ENCODE measurements at places on chromosomes 7 and 10.
A peak's percentile ranks its signal among the peaks of the same experiment; 100 is the strongest.

DNA sequence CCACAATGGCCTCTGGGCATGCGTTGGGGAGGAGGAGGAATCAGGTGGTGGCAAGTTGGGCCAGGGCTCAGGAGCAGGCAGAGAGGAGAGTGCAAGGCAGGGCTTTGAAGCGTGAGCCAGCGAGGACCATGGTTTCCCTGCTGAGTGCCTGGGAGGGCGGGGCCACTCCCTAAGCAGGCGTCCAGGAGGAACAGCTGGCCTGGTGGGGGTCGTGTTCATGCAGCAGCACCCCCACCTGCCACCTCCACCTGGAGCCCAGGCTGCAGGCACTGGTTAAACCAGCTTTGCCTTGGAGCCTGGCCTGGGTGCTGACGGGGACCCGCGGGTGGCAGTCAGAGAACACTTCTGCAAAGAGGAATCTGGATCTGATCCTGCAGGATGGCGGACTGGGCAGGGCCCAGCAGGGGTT is 24.2 kb upstream of the AQP1 start:
- DNase-seq = no peak

DNA sequence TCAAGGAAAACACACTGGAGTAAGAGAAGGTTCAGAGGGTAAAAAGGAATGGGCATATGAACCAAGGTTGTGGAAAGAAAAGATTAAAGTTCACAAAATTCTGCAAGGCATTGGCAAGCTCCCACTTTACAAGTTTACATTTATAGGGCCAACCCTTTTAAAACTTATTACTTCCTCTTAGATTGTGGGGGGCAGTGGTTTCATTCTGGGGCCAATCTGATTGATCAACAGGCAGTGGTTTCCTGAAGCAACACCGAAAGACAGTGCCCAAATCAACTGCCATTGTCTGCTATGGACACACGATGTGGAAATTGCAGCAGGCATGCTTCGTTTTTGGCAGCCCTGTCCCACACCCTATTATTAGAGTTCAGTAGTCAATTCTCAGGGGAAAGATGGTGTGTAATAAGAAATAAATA is 154.0 kb downstream of the SGMS1 start:
- no peak for DNase-seq

- DNase-seq = no peak
These were observed 56.0 kb downstream of the NDUFB2 start for GRCh38 chr7:140752533-140752932.

GRCh38 chr10:80200259-80200658 is 5.1 kb downstream of the ANXA11 start:
- DNase-seq = no peak

GRCh38 chr7:67450171-67450570 is 453.5 kb downstream of the TYW1 start:
- DNase-seq = no peak

- no peak for DNase-seq
These were observed 247.3 kb upstream of the LYZL1 start for GRCh38 chr10:29041616-29042015.

- no peak for DNase-seq
These were observed 4.6 kb downstream of the ASB4 start for GRCh38 chr7:95490231-95490762.

DNA sequence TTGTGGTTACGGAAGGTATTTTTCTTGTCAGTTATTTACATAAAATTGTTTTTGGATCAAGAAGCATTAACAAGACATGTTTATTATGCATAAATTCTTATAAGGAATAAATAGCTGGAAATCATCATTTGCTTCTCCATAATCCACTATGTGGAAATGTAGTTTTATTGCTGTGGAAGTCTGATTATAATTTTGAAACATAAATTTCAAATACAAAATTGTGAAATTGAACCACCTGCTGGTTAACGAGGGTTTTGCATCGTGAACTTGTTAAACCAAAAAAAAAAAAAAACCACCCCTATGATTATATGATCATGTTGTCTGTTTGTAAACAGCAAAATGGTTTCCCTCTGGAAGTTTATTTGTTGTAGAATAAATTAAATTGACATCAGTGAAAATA is 25.9 kb downstream of the ABRAXAS2 start:
- no peak for DNase-seq

DNA sequence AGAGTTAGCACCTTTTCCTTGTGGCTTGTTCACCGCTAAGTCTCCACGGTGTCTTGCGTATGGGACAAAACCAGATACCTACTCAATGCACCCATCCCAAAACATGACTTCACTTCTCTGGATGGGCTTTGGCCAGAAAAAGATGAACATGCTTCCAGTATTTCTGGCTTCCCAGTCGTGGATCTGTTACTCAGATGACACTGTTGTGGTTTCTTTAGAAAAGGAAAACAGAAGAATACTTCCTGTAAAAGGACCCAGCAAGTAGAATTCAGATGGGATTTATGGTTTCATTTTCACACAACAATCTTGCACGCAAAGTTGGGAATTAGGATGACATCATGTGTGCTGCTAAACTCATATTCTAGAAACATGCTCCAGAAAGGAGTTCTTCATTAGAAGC is 216.7 kb downstream of the ADAM12 start:
- DNase-seq = no peak

- no peak for DNase-seq
These were observed 163.3 kb downstream of the GRID1 start for GRCh38 chr10:86203162-86203905.

DNA sequence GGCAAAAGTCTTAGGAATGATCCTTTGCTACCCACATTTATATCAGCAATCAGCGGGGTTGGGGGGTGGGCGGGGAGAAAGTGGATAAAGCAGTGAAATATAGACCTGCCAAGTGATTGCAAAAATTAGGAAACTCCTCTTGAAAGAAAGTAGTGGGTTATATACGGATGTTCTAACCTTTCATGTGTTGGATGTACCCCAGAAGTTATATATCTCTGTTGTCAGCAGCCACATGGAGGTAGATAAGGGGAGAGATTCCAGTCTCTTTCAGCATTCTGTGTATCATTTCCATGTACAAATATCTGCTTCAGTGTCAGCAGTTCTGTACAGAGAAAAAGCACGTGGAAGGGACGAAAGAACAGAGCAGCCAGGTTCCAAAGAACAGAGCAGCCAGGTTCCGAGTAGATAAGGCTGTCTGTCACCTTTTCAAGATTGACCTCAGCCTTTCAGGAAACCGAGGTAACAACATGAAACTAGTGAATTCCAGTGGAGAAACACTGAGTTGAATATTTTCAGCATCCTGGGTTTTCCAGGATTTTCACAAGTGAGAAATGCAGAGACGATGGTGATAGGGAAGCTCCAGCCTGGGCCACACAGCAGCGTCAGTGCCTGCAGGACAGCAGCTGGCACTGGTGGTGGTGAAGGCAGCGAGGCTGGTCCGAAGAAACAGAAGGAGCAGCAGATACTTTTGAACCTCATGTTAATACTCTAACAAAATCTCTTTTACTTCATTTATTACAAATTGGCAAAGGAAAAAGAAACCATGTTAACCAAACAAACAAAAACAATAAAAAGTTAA is 212.3 kb downstream of the C7orf25 start:
- no peak for DNase-seq

GRCh38 chr10:79374312-79375191 is 27.3 kb downstream of the PPIF start:
- DNase-seq = peak; percentile 58

DNA sequence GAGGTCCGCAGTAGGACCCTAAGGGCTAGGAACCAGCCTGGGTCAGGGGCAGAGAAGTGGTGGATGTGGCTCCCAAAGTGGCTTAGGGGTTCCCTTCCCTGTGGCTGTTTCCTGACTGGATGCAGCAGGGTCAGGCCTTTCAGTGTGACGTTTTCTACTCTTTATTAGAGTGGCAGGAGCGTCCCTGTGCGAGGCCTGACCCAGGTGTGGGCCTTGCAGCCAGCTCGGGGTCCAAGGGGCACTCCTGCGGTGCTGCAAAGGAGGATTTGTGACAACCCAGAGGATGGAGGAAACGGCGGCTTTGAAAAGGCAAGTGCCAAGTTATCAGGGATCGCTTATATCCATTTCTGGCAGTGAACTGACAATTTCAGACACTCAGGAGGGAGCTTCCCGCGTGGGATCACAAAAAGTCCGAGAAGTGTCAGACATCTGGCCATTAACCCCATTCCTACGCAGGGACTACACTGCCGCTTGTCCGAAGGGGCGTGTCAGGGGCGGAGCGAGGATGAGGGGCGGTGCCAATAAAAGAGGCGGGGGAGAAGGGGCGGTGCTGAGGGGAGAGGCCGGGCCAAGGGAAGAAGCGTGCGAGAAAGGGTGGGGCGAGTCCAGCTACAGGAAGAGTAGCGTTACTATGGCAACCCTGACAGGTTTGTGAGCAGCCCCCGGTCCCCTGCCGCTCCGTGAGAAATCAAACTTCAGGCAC is 98.8 kb upstream of the ZNF722 start:
- peak; percentile 30 for DNase-seq

DNA sequence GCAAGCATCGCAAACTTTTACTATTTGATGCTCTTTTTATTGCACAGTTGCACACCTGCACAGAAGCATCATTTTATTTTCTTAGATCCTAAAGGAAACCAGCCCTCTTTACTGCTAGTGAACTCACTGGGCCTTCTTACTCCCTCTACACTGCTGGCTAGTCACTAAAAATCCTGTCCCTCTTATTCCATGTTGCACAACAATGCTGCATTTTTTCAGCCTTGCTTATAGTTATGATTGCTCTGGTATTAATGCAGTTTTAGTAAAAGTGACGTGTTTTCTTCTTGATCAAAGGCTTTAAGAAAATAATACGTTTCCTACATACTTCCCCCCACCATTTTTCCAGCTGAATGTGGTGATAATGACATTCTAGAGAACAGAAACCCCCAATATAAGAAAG is 132.9 kb upstream of the FAM3C start:
- DNase-seq = no peak

DNA sequence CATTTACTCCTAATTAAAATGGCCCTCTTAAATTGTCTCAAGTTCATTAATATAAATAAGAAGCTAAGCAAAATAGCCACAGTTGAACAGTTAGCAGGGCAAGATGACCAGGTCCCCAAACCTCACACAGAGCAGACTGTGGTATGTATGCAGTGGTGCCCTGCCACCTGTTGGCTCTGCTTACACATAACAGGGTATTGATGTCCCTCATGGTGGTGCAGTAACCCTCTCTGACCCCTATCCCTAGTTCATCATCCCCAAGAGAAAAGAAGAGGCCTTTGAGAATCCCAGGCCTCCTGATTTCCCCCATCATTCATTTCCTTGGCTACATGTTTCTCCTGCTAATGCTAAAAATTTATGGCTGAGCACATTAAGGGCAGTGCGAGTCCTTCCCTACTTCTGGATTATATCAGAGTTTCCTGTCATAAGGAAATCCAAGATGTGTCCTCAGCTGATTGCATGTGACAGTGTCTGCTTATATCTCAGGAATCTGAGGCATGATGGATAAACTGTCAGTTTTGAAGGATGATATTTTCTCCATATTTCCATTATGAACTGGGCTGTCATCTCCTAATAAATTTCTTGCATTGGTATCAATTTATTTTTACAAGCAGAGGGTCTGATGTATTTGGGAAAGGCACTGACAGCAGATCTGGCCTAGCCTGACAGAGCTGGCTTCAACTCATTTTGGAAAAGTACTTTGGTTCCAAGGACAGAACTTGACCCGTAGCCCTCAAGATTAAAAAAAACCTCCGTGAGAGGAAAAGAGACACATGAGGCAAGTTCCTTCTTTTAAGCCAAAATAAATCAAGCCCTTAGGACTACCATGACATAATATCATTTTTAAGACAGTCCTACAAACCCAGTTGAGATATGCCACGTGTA is 880.6 kb downstream of the LRMDA start:
- DNase-seq = no peak

DNA sequence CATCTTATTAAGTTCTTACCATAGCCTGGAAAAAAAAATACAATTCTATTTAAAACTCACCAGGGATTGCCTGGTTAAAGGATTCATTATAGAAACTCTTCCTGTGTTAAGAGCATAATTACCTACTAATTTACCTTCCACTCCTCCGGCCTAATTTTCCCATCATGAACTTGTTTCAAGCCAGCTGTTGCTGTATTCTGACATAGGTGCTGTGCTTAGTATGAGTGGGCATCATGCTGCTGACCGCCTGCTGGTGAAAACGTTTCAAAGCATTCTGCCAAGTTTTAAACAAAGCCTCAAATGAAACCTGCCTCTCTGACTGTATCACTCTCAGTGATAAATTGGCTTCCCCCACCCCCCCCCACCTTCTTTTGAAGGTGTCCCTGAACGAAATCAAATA is 47.8 kb upstream of the KCNMA1 start:
- DNase-seq = no peak

- no peak for DNase-seq
These were observed 507.9 kb downstream of the RPS24 start for GRCh38 chr10:78541481-78542140.

DNA sequence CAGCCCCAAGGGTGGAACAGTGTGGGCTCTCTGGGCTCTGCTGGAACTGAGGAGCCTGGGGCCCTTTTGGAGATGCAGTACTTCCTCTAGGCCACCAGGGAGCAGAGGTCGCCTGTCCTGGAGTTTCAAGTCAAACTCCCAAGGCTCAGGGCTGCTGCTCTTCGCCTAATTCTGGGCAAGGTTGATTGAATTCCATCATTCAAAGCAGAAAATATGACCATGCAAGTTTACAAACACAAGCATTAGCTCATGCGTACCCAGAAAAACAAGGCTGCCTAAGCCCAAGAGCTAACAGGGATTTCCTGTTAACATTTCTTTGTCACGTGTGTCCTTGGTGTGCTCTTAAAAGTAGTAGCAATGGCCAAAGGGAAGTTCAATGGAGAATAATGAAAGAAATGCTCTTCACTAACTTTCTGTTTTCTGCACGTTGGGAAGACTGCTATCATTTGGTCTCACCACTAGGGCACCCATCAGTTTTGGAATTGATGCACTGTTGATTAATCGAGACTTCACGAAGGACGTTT is 20.1 kb downstream of the LDB3 start:
- peak; percentile 53 for DNase-seq

GRCh38 chr10:24096281-24096680 is 112.7 kb upstream of the KIAA1217 start:
- no peak for DNase-seq

- no peak for DNase-seq
These were observed 227.6 kb upstream of the IMMP2L start for GRCh38 chr7:111789870-111790269.

Data from hypothalamus (tissue), 51 donors.